ENCODE measurements at places on chromosomes 5 and 9.

- DNase-seq = no peak
Measured at GRCh38 chr5:133635051-133635450, 22.7 kb upstream of the FSTL4 start.

DNA sequence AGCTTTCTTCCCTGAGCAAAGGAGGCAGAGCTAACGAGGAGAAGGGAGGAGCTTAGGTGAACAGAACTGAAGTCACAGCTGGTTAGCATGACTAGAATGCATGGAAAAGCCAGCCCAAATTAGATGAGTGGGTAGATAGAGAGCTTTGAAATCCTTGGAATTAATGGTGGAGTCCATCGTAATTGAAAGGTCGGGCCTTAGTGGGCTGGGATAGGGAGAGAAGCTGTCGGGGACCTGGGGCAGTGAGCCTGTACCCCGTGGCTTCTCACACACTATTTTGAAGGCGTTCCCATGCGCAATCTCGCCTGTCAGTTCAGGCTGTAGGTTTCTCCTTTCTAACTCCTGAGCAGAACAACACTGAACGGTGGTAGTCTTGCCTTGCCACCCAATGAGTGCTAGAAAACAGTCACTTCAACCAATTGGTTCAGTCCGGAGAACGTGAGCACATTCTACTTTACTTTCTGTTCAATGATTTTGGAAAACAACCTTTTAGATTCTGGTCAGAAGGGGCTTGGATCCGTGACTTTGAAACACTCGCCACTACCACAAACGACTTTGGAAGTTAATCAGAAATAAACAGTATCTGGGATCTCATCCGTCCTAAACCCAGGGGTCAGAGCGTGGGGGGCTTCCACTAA lies 655 bp upstream of the RAI14 start:
- DNase-seq = no peak

- no peak for DNase-seq
Measured at GRCh38 chr9:70609542-70610286, 195.3 kb upstream of the KLF9 start.

GRCh38 chr9:94999832-95000231 lies 273.3 kb downstream of the AOPEP start:
- no peak for DNase-seq

DNA sequence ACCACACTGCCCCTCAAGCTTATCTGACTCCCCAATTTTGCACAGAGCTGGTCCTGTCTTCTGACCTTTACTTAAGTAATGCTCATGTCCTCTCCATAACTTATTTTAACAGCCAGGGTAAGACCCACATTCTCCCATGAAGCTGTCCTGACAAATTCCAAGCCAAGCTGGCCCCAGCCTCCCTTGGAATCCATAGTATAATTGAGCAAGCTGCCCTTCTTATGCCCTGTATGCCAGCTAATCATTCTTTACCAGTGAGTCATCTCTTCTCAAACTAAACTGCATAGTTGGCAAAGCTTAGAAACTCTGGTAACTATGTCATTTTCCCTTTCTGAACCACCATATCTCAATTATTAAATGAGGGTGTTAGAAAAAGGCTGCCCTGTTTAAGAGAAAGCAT lies 92.4 kb downstream of the NFIB start:
- no peak for DNase-seq

GRCh38 chr5:57529864-57530263 lies 47.3 kb upstream of the ACTBL2 start:
- DNase-seq = no peak

DNA sequence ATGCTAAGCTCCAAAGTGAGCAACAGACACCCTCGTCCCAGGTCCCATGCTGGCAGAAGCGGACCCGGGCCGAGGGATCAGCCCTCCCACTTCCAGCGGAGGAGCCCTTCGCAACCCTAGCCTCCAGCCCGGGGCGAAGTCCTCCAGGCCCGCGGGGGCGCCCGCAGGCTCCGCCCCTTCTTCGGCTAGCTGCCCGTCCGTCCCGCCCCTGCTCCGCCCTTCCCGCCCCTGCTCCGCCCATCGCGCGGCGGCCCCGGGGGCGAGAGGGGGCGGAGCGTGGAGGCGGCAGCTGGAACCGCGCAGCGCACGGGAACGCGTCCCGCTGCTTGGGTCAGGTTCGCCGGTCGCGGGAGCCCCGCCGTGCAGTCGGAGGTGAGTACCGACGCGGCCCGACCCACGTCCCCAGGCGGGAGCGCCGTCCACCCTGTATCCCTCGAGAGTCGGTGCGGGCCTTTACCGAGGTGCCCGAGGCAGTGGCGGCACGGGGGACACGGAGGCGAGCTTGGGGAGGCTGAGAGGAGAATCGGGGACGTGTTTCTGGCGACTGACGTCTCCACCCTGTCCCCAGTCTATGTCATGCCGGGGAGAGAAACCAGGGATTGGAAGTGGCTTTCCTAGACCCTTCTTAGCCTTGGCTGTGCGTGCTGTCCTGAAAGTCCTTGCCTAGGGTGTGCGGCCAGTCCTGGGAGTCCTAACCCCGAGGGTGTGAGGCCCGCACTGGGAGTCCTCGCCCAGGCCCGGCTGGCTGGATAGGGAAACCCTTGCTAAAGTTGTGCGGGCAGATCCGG lies at the start of gene ACO1:
ACO1 (plus strand) TSS at position 280 of the 788 bp plus-strand sequence. CDS start 20,864 bp downstream, outside the sequence.
- peak; percentile 96 for DNase-seq

DNA sequence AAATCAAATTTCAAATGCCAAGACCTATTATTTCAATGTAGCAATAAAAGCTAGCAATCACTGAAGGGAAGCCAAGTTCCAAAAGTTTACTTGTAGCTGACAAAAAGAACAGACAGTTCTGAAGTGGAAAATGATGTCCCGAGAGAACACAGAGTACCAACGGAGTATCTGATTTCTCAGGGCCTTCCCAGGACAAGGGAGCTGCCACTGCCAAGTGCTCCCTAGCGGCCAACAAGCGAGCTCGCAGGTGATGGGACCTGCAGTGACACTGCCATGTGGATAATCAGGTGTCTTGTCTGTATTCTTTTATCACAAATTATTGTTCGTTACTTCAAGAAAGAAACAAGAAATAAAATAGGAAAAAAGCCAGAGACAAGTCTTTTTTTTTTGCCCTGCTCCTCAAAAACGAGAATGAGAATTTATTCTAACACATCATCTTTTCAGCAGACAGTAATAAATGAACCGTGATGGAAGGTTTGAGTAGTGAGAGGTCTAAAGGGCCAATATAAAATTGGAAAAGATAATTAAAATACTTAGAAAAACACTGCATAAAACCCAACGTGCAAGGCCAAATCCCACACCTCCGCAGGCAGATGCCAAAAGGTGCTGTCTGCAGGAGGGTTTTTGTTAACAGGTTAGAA lies 159.4 kb downstream of the MYO10 start:
- DNase-seq = no peak

DNA sequence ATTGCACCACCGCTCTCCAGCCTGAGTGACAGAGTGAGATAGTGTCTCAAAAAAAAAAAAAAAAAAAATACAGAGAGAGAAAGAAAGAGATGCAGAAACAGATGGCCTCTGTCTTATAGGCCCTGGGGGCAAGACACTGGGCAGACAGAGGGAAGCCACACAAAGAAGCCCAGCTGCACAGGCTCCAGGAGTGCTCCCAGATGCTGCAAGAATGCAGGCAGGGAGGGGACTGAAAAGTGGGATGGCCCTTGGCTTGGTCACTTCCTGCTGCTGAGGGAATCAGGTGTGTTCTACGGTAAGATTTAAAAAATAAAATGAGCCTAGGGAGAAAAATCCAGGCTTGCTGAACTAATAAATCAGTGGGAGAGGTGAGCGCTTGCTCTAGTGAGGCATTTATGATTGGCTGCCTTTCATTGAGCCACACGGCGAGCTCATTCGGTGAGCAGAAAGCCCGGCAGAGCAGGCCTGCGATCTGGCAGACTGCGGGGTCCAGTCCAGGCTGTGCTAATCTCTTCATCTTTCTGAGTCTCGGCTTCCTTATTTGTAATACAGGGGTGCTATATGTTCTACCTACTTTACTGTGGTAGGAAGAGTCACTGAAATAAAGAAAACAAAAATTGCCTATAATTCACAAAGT lies 80.6 kb downstream of the RAD23B start:
- DNase-seq = no peak

GRCh38 chr5:24141046-24141445 lies 503.7 kb downstream of the CDH10 start:
- no peak for DNase-seq

DNA sequence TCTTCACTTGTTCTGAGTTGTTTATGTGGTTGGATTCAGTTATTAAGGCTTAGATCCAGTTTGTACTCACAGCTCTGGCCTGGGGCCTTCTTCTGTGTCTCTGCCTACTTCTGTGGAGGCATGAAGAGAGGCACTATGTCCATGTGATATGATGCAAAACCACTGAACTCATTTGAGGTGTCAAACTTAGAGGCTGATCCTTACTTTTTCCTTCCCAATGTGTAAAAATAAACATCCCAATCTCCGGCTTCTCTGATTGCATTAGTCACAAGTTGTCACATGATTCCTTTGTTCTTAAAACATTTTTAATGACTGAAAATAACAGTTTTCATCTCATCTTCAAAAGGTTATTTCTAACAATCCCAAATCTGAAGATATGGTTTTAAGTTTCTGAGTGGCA lies 276.0 kb upstream of the RGMB start:
- no peak for DNase-seq

DNA sequence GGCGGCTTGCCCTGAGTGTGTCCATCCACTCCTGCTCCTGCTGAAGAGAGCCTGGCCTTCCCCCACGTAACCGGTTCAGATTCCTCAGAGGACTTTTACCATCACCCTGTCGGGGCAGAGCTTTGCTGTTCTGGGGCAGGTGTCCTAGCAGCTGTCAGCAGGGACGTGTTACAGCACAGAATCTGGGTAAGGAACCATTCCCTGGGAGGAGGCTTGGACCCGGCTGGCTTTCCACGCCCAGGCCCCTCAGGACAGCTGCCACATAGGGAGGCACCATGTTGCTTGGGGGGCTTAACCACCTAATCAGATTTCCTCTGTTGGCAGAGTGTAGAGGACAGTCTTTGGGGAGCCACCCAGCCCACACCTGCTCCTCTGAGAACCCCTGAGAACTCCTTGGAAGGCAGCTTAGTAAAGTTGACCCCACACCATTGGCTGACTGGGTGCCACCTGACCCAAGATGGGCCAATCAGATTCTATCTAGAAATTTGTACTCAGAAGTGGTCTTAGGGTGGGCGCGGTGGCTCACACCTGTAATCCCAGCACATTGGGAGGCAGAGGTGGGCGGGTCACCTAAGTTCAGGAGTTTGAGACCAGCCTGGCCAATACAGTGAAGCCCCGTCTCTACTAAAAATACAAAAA lies 23.3 kb upstream of the EEIG1 start:
- DNase-seq = no peak

DNA sequence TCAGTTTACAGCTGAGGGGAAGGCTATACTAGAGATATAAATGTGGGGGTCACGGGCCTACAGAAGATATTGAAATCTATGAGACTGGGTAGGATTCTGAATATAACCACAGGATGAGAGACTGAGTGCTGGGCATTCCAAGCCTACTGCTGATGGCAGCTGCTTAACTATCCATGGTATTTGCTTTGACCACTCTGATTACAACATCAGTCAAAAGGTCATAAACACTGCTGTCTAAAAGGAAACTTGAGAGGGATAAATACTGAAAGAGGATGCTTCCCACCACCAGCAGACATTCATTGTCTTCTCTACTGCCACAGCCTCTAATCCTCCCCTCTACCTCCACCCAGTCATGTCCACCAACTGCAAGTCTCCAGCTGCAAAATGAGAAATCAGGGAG lies 3.8 kb downstream of the ZNF622 start:
- no peak for DNase-seq

GRCh38 chr9:116656501-116656971 lies 30.6 kb upstream of the TRIM32 start:
- DNase-seq = no peak

DNA sequence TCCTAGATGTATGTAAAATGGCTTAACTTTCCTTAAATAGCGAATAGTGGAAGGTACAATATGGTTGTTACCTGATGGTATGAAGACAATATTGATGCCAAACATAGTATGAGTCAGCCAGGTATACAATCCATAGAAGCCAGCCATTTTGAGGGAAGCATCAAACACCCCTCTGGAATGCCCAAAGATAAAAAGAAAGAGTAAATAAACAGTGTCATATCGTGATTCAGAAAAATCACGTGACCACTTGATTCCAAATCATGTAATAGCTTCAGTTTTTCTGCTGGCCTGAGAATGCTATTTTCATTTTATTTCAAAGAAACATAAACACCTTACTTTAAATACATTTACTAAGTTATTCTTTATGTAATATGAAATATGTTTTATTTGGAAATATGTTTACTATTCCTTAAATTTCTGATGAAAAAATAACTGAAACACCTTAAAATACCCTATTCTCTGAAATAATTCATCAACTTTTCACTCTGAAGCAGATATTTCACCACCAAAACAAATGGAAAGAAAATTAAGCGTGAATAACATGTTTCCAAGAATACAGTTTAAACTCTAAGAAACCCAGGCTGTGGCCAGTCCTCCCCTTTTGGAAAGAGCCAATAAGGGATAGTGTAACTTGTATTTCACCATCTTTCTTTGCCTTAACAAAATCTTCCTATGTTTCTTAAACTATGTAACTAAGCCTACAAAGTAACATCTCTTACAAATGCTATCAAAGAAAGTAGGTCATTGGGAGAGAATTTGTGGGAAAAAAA lies 24.8 kb upstream of the CTNNAL1 start:
- no peak for DNase-seq

DNA sequence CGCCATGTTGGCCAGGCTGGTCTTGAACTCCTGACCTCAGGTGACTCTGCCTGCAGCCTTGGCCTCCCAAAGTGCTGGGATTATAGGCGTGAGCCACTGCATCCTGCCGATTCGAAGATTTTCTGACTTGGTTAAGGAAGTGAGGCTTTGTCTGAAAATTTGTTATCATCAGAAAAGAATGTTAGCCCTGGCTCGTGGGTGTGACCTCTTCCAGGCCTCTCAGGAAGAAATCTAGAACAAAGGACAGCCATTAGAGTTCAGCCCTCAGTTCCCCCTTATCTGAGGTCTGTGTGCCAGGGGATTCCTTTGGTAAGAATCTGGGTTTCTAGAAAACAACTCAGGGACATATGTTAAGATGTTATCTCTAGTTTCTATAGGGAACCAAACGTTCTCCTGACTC lies 6.2 kb downstream of the OR2S2 start:
- DNase-seq = no peak

DNA sequence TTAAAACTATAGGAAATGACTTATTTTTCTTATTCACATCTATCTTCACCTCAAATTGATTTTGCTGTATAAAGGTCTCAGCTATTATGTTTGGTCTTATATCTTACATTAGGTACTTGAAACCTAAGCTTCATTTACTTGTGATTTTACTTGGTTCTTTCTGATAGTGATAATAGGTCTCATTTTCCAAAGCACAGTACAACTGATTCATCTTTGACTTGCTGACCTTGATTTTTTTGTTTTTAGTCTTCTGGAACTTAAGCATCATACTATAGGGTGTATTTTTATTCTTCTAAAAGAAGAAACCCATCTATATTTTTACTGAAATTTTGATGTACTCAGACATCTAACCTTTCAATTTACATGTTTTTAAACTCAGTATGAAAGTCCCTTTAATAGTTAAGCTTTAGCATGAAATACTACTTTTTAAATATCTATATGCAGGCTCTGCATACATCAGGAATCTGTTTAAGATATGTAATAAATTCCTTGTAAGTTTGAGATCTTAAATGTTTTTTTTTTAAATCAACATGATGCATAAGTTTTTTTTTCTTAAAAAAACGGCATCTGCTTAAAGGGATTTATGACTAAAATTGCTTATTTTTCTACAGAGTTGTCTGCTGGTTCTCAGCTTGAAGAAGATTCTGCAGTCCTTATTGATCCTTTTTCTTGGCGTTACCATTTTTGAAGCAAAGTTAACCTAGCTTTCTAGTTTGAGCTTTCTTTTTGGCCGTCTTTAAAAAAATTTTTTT lies 13.3 kb downstream of the MATR3 start:
- DNase-seq = no peak

GRCh38 chr9:135951889-135952663 lies 9.1 kb downstream of the UBAC1 start:
- no peak for DNase-seq
